ENCODE measurements at places on chromosomes 5 and 9. TPM values are rescaled to one million over a fixed set of nuclear protein-coding genes. Genes with fewer than 3 reads are reported as not detected.

GRCh38 chr5:41418220-41419031 lies 92.0 kb downstream of the PLCXD3 start:
- no peaks in the 10 kb centered on the region for H3K36me3 ChIP-seq
- no peak overlapping the region for H3K27ac ChIP-seq
- no peaks in the 10 kb centered on the region for H3K27me3 ChIP-seq
- no peak for DNase-seq
- H3K4me3 ChIP-seq: no peak overlapping the region
- no peaks in the 10 kb centered on the region for H3K4me1 ChIP-seq

GRCh38 chr5:23389291-23390101 lies 117.9 kb upstream of the PRDM9 start:
- no peak overlapping the region for H3K27ac ChIP-seq
- no peaks in the 10 kb centered on the region for H3K4me1 ChIP-seq
- no peak overlapping the region for H3K4me3 ChIP-seq
- H3K36me3 ChIP-seq: no peaks in the 10 kb centered on the region
- H3K27me3 ChIP-seq: no peaks in the 10 kb centered on the region

DNA sequence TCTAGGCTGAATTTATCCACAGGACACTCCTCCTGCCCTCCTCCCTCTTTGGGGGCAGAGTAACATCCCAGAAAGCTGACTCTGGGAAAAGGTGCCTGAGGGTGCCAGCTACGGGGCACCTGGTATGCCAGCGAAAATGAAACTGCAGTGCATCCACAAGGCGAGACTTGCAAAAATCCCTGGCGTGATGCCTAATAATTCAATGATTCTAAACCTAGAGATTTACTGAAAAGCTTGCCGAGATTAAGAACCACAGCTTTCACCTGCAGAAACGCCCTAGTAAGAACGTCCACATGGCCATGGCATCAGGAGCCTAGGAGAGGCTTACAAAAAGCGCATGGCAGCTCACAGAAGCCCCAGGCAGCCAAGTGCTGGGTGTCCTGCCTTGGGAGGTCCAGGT lies 20.9 kb downstream of the CCNJL start:
- H3K4me3 ChIP-seq: no peak overlapping the region
- no peak for DNase-seq
- no peaks in the 10 kb centered on the region for H3K4me1 ChIP-seq
- no peak overlapping the region for H3K27ac ChIP-seq
- H3K36me3 ChIP-seq: no peaks in the 10 kb centered on the region

- H3K4me3 ChIP-seq: no peak overlapping the region
- H3K36me3 ChIP-seq: no peaks in the 10 kb centered on the region
- DNase-seq: no peak
- no peak overlapping the region for H3K27ac ChIP-seq
Measured at GRCh38 chr9:5264219-5264595, 33.0 kb downstream of the INSL4 start.

RNF183 gene
- total RNA-seq: not detected

DNA sequence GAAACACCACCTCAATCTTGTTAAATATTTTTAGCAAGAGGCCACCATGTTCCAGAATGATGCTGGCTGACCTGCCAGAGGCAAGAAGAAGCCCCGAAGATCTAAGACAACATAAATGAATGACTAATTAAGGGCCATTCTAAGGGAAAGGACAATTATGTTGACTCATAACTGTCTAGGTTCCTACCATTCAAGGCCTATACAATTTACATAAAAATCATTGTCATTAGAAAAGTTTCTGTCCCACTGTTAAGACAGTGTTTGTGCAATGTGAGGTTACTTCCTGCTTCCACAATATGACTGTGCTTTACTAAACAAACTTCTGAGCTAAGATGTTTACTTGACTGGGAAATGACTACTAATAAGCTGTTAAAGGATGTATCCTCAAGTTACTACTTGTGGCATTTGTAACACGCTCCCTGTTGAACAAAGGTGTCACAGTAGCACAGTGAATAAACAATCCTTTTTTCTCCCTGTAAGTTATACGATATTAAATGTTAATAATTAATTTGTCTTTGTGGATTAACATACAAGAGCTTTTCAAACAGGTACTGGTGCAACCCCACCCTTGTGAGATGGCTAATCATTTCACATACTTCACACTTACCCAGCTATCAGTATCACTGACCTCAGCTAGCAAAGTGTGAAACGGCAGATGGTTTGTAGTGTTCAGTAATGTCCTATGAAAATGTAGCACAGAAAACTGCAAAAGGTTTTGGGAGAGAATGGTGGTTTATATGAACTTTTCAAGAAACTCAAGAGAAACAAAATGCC lies 195.8 kb downstream of the EFNA5 start:
- no peak overlapping the region for H3K4me3 ChIP-seq
- no peak for DNase-seq
- H3K4me1 ChIP-seq: no peaks in the 10 kb centered on the region

DNA sequence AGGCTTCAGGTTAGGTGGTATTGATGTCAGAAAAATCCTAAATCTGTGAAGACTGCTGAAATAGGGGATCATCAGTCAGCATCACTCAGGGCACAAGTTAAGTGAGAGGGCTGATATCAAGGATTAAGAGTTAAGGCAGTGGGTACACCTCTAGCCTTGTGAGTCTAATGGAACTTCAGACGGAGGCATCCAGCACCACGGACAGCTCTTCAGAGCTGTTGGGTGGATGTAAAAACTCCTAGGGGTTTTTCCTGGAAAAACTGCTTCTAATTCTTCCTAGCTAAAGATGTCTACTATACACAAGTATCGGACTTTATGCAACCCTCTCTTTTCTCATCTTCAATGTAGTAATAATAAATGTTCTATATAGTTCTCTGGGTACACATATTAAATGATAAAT lies 165.9 kb downstream of the SH3GL2 start:
- no peak for DNase-seq
- no peak overlapping the region for H3K4me3 ChIP-seq
- no peaks in the 10 kb centered on the region for H3K4me1 ChIP-seq
- H3K27ac ChIP-seq: no peak overlapping the region

NR5A1 gene
- total RNA-seq: not detected

- peak; percentile 87 for DNase-seq
- peak within 1 kb of the TSS; percentile 88 for H3K4me3 ChIP-seq
- H3K27ac ChIP-seq: peak within 1 kb of the TSS; percentile 80
- peaks cover 56% of the 10 kb centered on the region for H3K4me1 ChIP-seq
- no peaks in the 10 kb centered on the region for H3K27me3 ChIP-seq
Measured at GRCh38 chr5:96876292-96876850, at the start of gene ERAP2. Gene ERAP2 (plus strand): TSS chr5:96876500. CDS start chr5:96879686, 3,186 bp downstream.

DNA sequence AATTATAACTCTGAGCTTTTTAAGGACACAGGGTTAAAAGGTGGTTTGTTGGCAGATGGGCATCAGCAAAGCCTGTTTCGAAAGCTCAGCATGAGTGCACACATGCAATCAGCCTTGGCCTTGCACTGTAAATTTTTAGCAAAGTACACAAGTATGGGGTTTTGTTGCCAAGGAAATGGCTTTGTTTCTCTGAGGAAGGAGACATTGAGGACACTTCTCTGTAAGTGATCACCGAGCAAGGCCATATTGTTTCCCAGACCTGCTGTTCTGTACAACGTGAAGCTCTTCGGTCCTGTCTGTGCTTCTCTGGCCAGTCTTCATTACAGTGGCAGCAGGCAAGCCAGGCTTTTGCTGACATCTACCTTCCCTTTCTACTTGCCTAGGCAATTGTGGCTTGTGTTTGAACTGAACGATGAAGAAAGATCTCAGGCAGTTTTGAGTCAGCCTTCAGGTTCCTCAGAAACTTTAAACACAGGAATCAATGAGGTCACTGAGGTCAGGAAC lies 27.9 kb upstream of the GLRX start:
- no peaks in the 10 kb centered on the region for H3K4me1 ChIP-seq
- H3K4me3 ChIP-seq: no peak overlapping the region
- H3K36me3 ChIP-seq: no peaks in the 10 kb centered on the region
- no peaks in the 10 kb centered on the region for H3K27me3 ChIP-seq
- DNase-seq: no peak

SLC34A3 gene
- not detected for total RNA-seq

- no peak overlapping the region for H3K27ac ChIP-seq
- H3K27me3 ChIP-seq: no peaks in the 10 kb centered on the region
- H3K4me3 ChIP-seq: no peak overlapping the region
- H3K4me1 ChIP-seq: no peaks in the 10 kb centered on the region
Measured at GRCh38 chr5:158121678-158122077, 262.7 kb upstream of the CLINT1 start.

SPOCK1 gene
- total RNA-seq: 0.54 TPM

- no peaks in the 10 kb centered on the region for H3K27me3 ChIP-seq
- DNase-seq: no peak
- no peak overlapping the region for H3K4me3 ChIP-seq
- H3K27ac ChIP-seq: no peak overlapping the region
Measured at GRCh38 chr9:23644326-23644725, 181.7 kb downstream of the ELAVL2 start.

DNA sequence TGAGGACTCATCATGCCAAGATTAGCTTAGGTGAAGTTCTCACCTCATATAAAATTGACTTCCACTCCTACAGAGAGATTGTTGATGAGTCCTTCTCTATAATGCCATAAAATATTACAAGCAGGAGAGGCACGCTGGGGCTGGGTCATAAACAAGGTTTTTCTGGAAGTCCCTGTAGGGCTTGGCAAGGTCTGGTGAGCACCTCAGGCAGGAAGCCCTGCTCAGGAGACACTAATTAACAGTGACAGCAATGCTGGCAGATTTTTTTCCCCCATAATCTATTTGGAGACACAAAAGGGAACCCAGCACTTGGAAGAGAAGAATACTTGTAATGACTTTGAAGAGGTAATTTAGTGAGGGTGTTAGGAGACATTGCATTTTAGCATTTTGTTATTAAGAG lies 118.7 kb downstream of the DIRAS2 start:
- no peaks in the 10 kb centered on the region for H3K36me3 ChIP-seq
- no peaks in the 10 kb centered on the region for H3K27me3 ChIP-seq
- no peak for DNase-seq
